ENCODE measurements at places on chromosomes 5 and 9.

- DNase-seq: no peak
These were observed 34.8 kb downstream of the PLEKHG4B start for GRCh38 chr5:126806-127205.

DNA sequence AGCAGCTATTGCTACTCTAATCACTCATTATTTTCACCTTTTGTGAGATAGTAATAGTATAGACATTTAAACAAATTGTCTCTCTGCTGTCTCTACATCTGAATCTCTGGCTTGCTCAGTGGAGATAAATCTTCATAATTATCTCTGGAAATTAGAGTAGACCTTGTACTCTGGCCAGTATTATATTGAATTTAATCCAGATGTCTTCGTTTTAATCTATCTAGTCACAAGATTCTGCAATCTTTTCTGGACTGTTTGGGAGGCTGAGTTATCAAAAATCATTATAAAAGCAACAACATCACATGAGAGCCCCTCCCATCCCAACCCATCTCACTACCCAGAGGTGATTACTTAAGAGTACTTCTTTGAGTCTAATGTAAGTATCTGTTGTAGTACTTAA lies 19.0 kb downstream of the ARHGAP26 start:
- DNase-seq: no peak

DNA sequence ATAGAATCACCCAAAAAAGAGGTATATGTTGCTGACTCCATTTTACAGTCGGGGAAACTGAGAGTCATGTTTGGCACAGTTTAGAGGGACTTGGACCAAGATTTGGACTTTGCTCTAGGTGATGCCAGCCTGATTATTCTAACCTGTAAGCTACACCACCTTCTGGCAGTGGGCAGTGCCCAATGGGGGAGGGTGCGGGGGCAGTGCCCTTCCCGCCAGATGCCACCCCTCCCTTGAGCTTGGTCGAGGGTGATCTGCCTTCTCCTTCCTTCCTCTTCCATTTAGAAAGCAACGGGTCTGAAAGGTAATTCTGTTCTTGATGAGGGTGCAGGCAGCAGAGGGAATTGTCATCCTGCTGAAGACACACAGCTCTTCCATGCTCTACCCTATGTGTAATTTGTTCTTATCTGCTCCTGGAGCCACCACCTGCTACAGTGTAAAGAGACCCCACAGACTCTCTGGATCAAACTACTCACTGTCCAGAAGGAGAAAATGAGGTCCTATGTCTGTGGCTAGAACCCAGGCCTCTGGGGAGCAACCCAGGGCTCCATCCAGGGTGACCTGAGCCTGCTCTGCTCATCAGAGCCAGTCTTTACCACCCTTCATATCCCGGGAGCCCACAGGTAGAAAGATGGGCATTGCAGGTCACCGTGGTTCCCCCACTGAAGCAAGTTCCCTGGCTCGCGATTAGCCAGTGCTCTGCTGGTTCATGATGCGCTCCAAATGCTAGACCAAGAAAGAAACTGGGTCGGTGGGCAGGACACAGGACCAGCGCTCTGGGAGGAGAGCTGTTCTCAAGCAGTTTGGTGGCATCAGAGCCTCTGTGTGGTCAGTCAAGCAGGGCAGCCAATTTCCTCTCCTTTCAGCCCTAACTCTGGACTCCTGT lies 156.2 kb downstream of the RGS3 start:
- no peak for DNase-seq

- DNase-seq: no peak
These were observed 4.0 kb upstream of the FCHO2 start for GRCh38 chr5:72951671-72952468.

- DNase-seq: no peak
These were observed 594.6 kb upstream of the BRINP1 start for GRCh38 chr9:119963798-119964372.

GRCh38 chr5:80070338-80071056 lies 35.3 kb downstream of the THBS4 start:
- DNase-seq: no peak

GRCh38 chr5:178348356-178349074 lies 115.9 kb upstream of the PHYKPL start:
- no peak for DNase-seq

DNA sequence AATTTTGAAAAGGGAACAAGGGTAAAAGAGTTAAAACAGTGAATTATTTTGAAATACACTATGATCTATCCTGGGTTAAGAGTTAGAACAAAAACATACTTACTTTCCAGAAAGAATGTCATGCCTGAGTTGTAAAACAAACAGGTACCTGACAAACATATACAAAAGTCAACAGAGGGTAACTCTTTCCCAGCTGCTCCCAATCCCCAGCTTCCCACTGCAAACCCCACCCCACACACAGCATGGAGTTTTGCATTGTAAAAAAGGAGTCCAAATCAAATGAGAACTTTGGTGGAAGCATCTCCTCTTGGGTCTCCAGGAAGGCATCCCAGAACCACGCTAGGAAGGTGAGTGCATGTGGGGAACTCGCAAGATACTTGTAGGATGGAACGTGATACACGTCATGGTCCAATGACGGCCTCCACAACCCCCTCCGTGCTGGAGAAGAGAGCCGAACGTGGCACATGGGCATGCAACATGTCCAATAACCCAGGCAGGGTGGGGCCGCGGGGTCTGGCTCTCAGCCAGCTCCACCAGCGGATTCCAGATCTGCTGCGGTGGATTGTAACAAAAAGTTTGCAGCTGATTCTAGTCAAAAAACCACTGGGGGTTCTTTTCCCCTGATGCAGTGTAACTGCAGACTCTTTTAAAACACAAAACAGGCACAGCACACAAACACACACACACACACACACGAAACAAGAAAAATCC lies 55.8 kb downstream of the EPB41L4B start:
- no peak for DNase-seq

- DNase-seq: no peak
These were observed 306.7 kb downstream of the NR2F1-AS1 start for GRCh38 chr5:93274291-93274690.

- no peak for DNase-seq
These were observed 94.3 kb downstream of the INSYN2B start for GRCh38 chr5:169886033-169886432.

DNA sequence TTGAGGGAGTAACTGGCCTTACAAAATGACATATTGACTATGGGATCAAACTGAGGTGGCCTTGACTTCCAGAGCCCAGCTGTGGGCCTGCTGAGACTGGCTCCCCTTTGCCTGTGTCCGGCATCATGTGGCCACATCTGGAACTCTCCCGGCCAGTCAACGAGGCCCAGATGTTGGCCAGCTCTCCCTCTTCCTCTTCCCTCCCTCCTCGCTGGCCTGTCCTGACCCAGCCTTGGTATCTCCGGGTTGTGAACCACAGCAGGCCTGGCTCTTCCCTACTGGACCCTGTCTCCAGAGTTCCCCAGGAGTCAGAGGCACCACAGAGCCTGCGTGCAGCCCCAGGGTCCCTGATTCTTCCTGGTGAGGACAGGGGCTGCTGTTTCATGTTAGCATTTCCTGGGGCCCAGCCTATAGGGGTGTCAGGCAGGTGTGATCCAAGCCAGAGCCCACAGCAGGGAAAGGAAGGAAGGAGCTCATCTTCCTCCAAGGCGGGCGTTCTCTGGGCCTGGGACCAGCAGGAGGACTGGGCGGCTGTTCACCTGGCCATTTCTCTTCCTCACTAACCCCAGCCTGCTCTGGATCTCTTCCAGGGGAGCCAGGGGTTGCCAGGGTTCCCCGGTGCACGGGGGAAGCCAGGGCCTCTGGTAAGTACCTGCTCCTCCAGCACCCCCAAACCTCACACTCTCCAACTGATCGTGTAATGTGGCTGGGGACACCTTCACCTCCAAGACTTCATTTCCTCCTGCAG lies 81.2 kb downstream of the COL27A1 start:
- no peak for DNase-seq

DNA sequence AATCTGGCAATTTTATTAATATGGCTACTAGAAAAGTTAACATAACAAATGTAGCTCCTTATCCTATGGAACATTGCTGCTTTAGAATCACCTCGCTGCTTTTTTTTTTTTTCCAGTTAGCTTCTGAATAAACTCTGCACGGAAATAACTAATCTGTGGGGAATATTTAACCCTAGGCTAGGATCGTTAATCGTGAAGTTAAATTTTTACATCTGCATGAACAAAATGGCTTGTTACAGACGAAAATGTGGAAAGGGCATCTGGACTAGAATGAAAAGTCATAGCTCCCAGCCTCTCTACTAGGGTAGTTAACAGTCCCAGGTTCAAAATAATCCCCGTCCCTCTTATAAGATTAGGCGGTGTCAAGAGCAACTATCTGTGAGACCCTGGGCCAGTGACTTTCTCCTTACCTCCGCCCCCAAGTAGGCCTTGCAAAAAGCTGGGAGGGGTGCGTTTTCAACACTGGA lies 470 bp upstream of the SLC22A5 start:
- DNase-seq: no peak

GRCh38 chr5:134005417-134006061 lies 764 bp upstream of the VDAC1 start:
- no peak for DNase-seq

DNA sequence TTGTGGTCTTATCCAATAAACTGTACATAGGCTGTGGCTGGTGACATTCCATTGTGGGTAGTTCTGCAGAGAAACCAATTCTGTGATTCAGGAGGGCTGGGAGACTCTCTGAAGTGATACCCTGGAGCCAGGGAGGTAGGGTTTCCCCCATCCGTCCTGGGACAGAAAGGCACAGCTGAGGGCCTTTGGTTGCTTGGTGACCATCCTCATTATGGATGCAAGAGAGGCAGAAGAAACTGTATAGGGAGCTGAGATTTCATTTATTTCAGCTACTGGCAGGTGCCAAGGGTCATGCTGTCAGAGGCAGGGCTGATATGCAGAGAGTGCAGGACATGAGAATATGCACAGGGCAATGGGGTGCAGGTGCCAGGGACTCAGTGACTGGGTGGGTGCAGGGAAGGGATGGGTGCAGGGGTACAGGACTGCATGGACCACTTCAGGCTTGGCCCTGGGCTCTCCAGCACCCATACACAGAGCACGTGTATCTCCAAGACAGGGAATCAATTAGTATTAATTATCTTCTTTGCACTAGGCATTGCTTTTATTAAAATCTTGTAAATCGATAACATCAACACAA lies 236.5 kb downstream of the ICE1 start:
- DNase-seq: no peak

GRCh38 chr5:37838933-37839341 lies 904 bp downstream of the GDNF start:
- no peak for DNase-seq

DNA sequence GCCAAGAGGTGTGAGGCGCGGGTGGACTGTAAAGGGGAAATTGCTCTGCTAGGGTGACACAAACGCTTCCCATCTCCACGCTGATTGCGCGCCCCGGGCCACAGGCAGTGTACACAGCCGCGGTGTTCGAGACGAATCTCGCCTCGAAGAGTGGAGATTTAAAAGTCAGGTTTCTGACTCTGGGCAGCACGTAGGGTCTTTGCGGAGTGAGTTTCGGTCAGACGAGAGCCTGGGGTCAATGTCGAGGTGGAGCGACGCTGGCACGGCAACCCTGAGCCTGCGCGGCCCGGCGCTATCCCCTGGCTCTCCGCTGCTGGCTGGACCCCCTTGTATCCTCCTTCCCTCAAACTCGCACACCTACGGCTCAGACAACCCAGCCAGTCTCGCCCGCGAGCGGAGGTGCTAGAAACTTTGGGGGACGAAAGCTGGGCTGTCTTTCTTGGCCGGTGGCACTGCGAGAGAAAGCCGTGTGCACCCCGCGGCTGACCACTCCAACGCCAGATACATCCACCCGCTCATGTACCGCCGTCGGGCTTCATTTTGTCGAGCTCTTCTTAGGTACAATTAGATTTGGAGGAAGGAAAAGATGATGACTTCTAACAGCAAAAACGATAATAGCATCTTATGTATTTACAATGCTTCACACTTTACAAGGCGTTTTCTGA lies 5.4 kb upstream of the FOXB2 start:
- no peak for DNase-seq

All from HAP-1 (cell line).